GM12891 (cell line): ENCODE measurements at places on chromosomes 2 and 18.

- DNase-seq = no peak
Observed at GRCh38 chr18:54812885-54813284, 15.4 kb upstream of the RAB27B start.

DNA sequence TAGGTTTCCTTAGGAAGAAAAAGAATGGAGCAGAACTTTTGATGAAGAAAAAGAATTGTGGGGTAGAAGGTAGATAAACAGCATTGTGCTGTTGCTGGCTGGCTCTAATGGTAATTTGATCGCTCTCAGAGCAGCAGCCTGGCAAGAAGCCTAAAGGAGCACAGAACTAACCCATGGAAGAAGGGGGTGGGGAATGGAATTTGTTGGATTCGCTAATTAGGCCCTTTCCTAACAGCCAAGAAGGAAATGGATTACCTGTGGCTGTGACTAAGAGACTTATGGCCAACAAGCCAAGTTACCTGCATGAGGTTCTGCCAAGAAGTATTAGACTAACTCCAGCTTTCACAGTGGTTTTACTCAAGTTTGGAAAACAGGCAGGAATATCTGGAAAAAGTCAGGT, 210.6 kb downstream of the IKZF2 start:
- DNase-seq = no peak

DNA sequence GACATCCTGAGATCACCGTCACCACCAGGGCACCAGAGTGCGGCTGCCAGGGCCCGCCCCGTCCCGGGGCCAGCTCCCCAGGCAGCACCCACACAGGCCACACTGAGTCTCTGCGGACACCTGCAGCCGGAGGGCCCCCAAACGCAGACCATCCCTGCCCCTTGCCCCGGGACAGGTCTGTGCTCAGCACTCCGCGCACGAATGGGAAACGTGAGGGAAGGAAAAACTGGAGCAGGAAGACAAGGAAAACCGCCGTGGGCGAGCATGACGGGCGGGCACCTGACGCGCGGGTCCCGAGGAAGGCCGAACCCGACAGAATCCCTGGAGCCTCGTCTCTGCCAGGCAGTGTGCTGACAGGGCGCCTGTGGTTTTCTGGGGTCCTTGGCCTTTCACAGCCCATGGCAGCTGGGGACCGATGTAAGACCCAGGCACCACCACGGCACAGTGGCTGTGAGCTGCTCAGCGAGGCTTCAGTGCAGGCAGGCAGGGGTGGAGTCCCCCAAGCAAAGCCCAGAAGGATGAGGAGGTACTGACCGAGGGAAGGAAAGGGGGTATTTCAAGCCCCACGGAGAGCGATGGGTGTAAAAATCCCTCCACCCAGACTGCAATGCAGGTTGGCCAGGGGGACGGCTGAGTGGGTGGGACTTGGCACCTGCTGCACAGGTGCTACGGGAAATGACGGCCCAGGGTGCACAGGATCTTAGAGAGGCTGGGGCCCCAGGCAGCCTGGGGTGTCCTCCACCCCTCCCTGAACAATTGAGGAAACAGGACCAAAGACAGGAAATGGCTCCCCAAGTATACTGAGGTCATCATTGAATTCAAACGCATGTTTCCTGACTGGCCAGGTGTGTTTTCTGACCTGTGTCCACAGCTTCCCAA, 59.0 kb downstream of the PXDN start:
- no peak for DNase-seq

GRCh38 chr2:238696331-238696730, 151.6 kb upstream of the TWIST2 start:
- no peak for DNase-seq

- DNase-seq = no peak
Observed at GRCh38 chr18:26667046-26667445, 118.7 kb upstream of the KCTD1 start.

DNA sequence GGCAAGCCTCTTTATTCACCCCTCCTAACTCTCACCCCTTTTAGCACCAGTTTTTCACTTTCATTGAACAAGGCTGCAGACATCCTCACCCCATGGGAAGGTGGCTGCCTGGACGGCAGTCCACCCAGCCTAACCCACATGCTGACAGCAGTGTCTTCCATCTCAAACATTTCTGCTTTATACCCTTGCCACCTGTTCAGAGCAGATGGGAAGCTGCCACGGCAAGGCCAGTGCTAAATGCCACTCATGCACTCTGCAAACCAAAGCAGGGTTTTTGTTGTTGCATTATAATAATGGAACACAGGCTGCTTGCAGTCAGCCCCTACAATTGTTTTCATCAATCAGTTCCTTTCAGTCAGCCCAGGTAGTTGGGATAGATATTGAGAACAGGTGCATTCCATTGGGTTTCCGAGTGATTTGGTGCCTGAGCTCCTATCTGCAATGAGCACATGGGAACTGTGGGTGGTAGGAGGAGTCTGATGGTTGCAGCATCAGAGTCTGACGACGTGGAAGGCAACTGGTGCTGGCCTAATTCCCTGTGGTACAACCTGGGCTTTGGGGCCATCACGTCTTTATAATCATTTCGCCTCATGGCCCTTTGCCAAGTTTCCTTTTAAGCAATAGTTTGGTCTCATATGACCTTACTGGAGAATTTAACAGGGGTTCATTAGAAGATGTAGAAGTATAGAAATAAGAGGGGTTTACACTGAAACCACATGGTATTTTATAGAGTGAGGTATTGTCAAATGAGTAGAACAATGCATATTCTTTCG, 252.5 kb upstream of the SP5 start:
- no peak for DNase-seq

DNA sequence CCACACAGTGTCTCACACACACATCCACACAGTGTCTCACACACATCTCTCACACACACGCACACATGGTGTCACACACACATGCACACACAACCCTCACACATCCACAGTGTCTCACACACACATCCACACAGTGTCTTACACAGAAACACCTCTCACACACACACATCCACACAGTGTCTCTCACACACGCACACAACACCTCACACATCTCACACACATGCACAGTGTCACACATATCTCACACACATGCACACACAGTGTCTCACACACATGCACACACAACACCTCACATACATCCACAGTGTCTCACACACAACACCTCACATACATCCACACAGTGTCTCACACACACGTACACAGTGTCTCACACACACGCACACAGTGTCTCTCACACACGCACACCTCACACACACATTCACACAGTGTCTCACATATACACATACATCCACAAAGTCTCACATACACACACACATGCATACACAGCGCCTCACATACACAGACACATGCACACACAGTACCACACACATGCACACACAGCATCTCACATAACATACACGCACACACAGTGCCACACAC, 473.9 kb upstream of the HS6ST1 start:
- DNase-seq = no peak

- DNase-seq = no peak
Observed at GRCh38 chr2:240392084-240392947, 43.1 kb upstream of the GPC1 start.

GRCh38 chr2:200968735-200969134, 5.3 kb upstream of the ORC2 start:
- no peak for DNase-seq

GRCh38 chr2:196278491-196278911, 107.1 kb upstream of the STK17B start:
- no peak for DNase-seq

DNA sequence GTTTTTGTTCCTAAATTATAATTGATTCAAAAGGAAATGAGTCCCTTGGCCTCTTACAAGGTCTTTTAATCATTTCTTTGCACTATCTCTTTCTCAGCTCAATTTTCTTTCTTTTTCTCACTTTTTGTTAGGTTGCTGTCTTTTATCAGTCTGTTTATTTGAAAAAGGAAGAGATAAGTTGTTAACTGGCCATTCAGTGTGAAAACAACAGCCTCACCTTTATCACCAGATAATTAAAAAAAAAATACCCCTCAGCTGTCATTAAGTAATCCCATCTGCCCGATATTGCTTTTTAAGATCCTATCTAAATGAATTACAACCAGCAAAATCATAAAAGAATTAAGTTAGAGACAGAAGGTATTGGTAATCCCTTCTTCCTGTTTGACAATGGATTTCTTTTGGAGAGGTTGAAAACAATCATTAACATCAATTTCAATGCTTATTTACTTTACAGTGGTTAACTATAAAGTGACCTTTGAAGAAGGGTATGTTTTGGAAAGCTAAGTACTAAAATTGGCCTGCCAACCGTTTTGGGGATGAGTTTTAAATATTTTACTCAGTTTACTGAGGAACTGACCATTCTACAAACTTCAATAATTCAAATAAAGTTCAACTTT, 104.9 kb downstream of the TGIF1 start:
- DNase-seq = no peak

DNA sequence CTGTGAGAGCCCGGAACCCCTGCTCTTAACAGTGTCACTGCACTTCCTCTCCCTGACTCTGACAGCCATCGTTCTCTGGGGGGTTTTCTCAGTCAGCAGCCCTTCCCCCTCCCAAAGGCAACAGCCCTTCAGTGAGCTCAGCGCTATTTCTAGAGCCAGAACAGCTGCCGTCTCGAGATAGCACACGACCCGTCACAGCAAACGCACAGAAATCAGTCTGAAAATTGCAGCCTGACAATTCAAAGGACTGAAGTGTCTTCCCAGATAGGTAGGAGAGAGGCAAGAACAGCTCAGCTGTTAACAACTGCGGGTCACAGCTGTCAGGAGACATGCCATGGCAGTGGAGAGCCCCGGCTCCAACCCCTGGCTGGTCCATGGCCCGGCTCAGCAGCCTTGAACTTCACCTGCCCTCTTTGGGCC, 45.4 kb downstream of the ST8SIA5 start:
- peak; percentile 38 for DNase-seq

DNA sequence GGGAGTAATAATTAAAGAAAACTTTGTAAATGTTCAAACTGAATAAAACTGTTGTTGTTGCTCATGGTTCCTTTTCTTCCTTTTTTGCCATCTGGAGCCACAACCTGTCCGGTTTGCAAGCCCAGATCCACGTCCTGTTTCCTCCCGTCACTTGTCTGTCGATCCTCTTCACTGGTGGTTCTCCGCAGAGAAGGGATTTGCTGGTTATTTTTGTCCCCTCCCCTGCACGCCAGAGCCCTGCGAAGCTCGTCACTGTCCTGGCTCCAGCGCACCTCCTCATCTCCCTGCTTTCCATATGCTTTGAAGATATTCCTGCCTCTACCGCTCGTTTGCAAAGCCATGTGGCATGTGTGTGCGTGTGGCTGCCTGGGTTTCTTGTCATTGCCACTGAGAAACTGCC, 461.4 kb downstream of the RNF144A start:
- DNase-seq = no peak

GRCh38 chr2:46569766-46570165, 90.4 kb downstream of the TMEM247 start:
- no peak for DNase-seq

- DNase-seq = no peak
Observed at GRCh38 chr2:219126555-219126954, 34.1 kb downstream of the NHEJ1 start.

DNA sequence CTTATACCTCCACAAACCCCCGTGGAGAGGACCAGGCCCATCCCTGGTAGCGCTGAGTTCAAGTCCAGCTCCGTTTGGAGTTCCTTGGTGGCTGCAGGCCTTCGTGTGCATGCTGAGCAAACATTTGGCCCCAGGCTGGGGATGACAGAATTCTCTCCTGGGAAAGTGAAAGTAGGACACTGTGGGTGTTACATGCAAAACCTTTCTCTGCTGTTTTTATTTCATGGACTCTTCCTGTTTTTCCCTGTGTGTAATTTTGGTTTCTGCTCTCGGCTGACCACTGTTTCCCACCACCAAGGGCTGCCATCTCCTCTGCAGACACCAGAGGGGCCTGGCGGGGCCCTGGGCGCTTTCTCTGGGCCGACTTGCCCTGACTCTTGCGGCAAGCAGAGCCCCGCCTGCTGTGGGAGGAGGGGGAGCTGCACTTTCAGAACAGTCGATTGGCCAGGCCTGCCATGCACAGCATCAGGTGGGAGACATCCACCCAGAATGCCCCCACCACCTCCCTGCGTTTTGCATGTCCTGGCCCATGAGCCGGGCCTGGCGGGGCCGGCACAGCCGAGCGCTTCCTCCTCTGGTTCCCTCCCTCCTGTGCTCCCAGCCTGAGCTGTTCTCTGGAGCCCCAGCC, 102.4 kb downstream of the CABLES1 start:
- DNase-seq = peak; percentile 69

- no peak for DNase-seq
Observed at GRCh38 chr2:99695130-99695943, 205.5 kb upstream of the REV1 start.

- DNase-seq = no peak
Observed at GRCh38 chr2:132896073-132896472, 226.1 kb upstream of the LYPD1 start.

- DNase-seq = no peak
Observed at GRCh38 chr18:75341267-75341666, 86.2 kb downstream of the SMIM21 start.

DNA sequence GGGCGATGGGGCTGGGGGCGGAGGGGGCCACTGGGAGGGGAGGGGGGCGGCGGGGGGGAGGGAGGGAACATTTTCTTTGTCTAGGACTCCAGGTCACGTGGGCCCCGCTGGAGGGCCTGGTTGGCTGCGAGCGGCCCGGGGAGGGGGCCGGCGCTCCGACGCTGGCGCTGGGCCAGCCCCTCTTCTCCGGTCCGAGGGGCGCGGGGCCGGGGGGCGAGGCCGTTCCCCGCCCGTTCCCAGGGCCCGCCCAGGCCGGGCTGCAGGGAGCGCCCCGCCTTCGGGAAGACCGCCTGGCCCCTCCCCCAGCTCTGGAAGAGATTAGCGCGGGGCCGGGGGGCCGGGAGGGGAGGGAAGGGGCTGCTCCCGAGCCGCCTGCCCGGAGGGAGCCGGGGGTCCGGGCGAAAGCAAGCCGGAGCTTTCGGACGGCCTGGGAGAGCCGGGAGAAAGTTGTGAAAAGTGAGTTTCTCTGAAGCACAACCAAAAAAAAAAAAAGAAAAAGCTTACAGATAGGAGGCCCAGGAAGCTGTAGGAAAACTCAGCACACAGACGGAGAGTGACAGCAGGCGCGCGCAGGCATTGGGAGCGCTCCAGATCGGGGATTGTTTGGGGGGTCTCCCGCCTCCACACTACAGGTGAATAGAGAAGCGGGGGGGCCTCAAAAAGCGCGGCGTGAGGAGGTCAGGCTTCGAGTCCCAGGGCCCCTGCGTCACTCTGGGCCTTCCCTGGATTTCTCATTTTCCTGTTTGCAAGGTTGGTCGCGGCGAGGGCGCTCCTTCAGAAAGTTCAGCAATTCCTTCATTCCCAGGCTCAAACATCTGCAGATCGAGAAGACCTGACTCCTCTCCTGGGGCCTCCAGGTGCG, 84.1 kb upstream of the POMC start:
- peak; percentile 91 for DNase-seq

GRCh38 chr2:30939364-30939763, 132.1 kb upstream of the CAPN13 start:
- no peak for DNase-seq

GRCh38 chr18:51039138-51040112, 9.4 kb downstream of the SMAD4 start:
- DNase-seq = no peak
